ENCODE measurements at places on chromosomes 16 and 17.

DNA sequence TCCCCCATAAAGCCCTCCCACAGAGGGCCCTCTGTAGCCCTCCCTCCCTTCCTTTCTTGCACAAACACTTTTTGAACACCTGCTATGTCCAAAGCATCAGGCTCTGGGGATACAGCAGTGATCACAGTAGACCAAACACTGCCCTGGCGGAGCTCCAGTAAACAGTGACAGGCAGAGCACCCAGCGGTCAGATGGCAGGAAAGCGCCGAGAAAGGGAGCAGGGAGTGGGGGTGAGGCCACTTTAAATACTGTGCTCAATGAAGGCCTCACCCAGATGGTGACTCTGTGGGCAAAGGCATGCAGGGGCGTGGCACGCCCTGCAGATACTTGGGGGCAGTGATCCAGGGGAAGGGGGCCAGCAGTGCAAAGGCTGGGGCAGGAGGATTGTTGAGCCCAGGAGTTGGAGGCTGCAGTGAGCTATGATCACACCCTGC lies 7.6 kb downstream of the PRR29 start:
- no peak for DNase-seq

DNA sequence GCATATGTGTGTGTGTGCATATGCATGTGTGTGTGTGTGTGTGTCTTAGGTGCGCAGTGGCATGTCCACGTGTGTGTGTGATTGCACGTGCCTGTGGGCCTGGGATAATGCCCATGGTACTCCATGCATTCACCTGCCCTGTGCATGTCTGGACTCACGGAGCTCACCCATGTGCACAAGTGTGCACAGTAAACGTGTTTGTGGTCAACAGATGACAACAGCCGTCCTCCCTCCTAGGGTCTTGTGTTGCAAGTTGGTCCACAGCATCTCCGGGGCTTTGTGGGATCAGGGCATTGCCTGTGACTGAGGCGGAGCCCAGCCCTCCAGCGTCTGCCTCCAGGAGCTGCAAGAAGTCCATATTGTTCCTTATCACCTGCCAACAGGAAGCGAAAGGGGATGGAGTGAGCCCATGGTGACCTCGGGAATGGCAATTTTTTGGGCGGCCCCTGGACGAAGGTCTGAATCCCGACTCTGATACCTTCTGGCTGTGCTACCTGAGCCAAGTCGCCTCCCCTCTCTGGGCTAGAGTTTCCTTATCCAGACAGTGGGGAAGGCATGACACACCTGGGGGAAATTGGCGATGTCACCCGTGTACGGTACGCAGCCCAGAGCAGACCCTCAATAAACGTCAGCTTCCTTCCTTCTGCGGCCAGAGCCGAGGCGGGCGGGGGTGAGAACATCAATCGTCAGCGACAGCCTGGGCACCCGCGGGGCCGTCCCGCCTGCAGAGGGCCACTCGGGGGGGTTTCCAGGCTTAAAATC lies 47.6 kb downstream of the IL21R start:
- no peak for DNase-seq

GRCh38 chr16:57462978-57463362 lies 491 bp downstream of the POLR2C start:
- DNase-seq = no peak

DNA sequence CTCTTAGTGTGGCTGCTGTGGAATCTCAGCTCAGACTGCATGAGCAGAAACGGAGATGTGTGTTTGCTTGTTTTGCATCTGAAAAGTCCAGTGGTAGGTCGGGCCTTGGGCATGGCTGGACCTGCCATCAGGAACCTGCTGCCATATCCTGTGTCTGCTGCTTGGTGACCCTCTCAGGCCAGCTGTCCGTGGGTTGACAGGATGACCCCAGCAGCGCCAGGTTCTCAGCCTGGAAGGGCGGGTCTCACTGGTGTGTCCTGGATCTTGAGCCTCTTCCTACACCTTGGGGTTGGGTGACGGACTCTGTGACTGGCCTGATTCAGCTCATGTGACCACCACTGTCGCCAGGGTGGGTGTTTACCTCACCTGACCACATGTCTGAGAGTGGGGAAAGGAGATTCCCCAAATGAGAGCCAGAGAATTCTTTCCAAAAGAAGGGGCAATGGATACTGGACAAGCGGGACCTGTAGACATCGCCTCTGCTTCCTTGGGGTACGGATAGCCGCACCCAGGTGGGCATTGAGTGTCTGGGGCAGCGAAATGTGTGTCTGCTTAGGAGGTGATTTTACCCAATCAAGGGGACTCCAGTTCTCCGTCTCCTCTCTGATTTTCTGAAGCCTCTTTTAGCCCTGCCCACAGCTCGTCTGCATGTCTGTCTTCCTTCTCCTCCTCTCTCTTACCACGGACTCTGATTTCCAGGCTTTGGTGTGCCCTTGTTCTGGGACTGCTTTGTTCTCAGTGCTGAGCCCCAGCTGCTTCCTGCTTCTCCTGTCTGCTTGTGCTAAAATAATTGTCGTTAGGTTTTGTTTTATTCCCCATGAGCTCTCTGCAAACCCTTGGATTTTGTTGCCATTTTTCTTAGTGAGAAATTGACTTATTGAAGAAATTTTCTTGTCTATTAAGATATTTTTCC lies 399.7 kb downstream of the CPPED1 start:
- DNase-seq = no peak

GRCh38 chr16:73563709-73564108 lies 515.8 kb upstream of the ZFHX3 start:
- DNase-seq = no peak

- DNase-seq = no peak
Measured at GRCh38 chr17:3730881-3731429, 7.3 kb downstream of the HASPIN start.

DNA sequence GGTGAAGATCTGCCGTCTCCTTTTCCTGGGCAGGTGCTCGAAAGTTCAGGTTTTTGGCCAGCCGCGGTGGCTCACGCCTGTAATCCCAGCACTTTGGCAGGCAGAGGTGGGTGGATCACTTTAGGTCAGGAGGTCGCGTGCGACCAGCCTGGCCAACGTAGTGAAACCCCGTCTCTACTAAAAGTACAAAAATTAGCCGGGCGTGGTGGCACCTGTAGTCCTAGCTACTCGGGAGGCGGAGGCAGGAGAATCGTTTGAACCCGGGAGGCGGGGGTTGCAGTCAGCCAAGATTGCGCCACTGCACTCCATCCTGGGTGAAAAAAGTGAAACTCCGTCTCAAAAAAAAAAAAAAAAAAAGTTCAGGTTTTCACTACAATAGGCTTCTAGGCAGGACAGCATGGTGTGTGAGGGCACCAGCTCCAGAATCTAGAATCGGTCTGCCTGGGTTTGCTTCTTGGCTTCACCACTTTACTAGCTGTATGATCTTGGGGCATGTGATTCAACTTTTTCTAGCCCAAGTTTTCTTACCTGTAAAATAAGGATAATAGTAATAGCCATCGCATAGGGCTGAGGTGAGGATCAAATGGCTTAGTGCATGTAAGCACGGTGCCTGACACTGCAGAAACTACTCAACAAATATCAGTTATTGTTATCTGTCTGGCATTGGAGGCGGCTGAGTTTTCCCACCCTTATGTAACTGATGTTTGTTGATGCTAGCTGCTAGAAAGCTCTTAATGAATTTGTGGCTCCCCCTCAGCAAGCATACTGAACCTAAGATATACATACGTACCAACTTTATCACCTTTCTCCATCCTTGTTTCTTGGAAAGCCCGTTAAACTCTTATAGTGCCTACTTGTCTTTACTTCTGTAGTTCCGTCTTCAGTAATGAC lies 1.3 kb downstream of the PSMD12 start:
- DNase-seq = no peak

DNA sequence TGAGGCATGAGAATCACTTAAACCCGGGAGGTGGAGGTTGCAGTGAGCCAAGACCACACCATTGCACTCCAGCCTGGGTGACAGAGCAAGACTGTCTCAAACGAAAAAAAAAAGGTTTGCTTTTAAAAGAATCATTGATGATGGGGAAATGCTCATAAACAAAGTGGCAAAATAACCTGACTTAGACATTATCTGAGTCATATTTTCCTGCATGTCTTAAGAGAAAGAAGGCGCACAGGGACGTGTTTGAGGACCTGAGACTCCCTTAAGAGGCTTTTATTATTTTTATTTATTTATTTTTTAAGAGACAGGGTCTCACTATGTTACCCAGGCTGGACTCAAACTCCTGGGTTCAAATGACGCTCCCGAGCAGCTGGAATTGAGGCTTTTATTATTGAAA lies 5.7 kb upstream of the PRPSAP1 start:
- no peak for DNase-seq

GRCh38 chr16:53518550-53519416 lies 15.8 kb upstream of the AKTIP start:
- DNase-seq = no peak

- no peak for DNase-seq
Measured at GRCh38 chr16:88527937-88528743, 42.1 kb upstream of the ZC3H18 start.

DNA sequence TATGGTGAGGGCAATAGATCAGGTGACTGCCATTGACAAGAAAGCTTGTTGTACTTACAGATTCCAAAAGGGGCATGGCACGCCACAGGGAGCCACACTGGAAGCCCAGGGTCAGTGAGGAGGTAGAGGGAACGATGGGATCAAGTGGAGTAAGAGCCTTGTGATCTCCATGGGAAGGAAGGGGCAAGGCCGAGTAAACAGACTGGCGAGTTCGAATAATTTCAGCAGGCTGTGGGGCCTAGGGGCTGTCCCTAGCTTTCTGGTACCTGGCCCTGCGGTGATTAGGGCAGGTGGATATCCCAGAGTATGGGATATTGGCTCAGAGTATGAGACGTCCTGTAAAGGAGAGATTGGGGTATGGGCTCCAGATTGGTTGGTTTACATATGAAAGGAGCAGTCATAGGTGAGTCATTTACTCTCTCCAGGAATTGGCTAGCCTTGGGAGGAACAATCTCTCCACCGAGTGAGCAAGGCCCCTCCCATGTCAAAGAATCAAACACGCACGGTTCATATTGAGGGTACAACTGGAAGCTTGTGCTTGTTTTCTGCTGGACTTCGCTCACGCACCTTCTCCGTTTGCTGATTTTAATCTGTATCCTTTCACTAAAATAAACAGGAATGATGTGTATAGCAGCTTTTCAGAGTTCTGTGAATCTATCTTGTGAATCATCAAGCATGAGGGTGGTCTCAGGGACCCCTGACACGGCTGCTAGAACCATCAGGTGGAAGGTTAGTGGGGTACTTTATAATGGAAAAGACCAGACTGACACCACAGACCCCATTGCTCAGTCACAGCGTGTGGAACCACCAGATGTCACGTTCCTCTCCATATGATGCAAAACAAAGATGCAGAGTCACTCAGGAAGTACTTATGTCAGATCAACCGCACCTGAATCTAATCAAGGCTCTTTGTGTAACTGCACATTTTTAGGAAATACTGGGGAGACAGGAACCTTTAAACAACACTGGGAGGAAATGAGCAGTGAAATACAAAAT lies 27.9 kb downstream of the GABARAPL2 start:
- no peak for DNase-seq

DNA sequence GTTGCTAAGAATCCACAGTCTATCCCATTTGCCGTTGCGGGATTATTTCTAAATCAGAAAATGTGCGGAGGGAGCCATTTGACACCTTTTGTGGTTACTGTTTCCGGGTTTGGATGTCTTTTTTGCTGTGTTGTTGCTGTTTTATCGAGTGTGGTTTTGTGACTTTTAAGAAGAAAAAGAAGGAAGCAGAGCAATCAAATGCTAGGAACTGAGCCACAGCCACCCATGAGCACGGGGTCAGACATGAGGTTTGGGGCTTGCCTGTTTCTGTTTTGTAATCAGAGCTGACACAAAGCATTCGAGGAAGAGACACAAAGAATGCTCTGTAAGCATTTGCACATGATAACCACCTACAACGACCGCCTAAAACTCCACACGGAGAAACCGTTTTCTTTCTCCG lies 53.1 kb upstream of the CHMP6 start:
- DNase-seq = no peak

- no peak for DNase-seq
Measured at GRCh38 chr16:58448890-58449289, 51.1 kb upstream of the NDRG4 start.

- DNase-seq = no peak
Measured at GRCh38 chr17:37187262-37187661, 188.5 kb upstream of the C17orf78 start.

DNA sequence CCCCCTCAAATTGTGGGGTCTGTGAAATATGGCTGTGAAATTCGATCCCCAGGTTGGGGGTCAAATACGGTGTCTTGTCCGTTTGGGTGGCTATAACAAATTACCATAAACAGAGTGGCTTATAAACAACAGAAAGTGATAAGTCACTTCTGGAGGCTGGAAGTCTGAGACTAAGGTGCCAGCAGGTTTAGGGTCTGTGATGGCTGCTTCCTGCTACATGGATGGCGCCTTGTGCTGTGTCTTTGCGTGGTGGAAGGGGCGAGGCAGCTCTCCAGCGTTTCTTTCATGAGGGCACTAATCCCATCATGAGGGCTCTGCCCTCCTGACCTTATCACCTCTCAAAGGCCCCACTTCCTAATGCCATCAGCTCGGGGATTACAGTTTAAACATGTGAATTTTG lies 120.0 kb downstream of the IRF8 start:
- no peak for DNase-seq

GRCh38 chr17:73591296-73592078 lies 52.8 kb downstream of the SDK2 start:
- no peak for DNase-seq

DNA sequence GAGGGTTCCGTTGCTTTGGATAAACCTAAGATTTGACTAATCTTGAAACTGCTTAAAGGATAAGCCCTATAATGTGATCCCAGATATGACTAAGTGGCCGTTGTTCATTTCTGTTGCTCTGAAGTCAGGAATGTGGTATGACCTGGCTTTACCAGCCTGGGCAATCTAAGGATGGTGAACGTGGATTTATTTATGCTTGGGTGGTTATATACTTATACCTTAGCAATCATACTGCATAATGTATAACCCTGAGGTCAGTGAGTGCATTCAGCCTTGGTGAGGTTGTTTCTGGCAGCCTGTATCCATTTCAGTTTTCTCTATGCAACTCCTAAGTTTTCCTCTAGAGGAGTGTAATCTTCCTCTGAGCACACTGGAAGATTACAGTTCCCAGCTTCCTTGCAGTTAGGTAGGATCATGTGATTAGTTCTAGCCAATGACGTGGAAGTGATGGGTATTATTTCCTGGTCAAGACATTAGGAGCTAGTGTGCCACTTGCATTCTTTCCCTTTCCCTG lies 41.9 kb downstream of the FTO start:
- no peak for DNase-seq

Data from keratinocyte (primary cell).